Adrenal gland (tissue), 19 donors: ENCODE measurements at places on chromosomes 5 and 9. TPM values are rescaled to one million over a fixed set of nuclear protein-coding genes. Genes with fewer than 3 reads are reported as not detected.

The PRRX2 gene
- 0.55 TPM for total RNA-seq

DNA sequence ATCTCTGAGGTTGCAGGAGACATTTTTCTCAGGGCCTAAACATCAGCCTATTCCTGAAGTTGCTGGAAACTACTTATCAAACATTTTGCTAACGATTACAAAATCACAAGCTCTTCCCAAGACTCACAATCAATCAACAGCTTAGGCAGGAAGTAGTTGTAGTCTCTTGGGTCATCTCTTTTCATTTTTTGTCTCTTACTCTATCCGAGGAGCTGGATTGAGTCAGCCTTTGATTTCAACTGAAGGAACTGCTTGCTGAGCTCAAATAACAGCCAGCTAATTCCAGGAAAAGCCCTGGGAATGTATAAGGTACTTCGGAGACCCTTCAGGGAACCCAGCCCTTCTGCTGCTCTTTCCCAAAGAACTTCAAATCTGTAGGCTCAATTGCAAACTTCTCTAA lies 398.9 kb downstream of the PLK2 start:
- no peaks in the 10 kb centered on the region for H3K4me1 ChIP-seq
- no peaks in the 10 kb centered on the region for H3K36me3 ChIP-seq
- no peak overlapping the region for H3K4me3 ChIP-seq

The ERMP1 gene
- 33.0 TPM for total RNA-seq

DNA sequence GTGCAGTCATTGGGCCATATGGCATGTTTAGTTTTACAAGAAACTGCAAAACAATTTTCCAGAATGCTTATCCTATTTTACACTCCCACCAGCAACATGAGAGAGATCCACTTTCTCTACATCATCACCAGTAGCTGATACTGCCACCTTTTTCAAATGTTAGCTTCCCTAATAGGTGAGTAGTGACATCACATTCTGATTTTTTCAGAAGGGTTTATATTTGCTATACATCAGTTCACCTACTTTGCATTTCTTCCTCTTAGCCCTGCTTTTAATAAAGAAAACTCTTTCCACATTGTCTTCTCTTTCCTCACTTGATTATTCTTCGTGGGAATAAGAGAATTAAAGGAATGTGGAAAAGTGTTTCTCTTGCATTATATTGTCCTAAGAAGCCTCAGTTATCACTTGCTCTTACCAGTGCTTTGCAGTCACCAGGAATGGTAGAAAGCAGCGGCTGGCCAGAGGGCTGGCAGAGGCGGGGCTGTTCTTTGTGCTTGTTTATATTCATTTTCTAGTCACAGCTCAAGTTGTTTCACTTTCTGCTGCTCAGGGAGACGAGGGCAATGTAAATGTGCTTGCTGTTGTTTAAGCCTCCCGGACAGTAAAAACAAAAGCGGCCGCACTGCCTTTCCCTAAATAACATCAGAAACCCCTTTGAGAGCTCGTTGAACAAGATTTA lies 164.8 kb downstream of the HSD17B3 start:
- H3K4me3 ChIP-seq, result no peak overlapping the region
- no peaks in the 10 kb centered on the region for H3K27me3 ChIP-seq
- peak; percentile 66 for DNase-seq
- H3K36me3 ChIP-seq, result no peaks in the 10 kb centered on the region
- peak overlapping the region; percentile 70 for H3K27ac ChIP-seq

The ANKRD34B gene
- not detected for total RNA-seq

- H3K4me3 ChIP-seq, result no peak overlapping the region
- no peak for DNase-seq
- no peaks in the 10 kb centered on the region for H3K27me3 ChIP-seq
- no peaks in the 10 kb centered on the region for H3K36me3 ChIP-seq
- H3K27ac ChIP-seq, result no peak overlapping the region
These were observed 408.1 kb downstream of the MAT2B start for GRCh38 chr5:163913548-163913947.

- peak overlapping the region; percentile 64 for H3K4me3 ChIP-seq
- H3K4me1 ChIP-seq, result peaks cover 12% of the 10 kb centered on the region
- H3K36me3 ChIP-seq, result peaks cover 24% of the 10 kb centered on the region
These were observed 969 bp downstream of the CLK4 start for GRCh38 chr5:178625679-178626483.

- no peaks in the 10 kb centered on the region for H3K27me3 ChIP-seq
- no peak overlapping the region for H3K4me3 ChIP-seq
- H3K4me1 ChIP-seq, result peaks cover 9% of the 10 kb centered on the region
- peaks cover 50% of the 10 kb centered on the region for H3K36me3 ChIP-seq
- no peak for DNase-seq
These were observed 76.4 kb downstream of the PRRT1B start for GRCh38 chr9:131621551-131622358.

The RXRA gene
- 113 TPM for total RNA-seq

The FKTN gene
- total RNA-seq, result 18.5 TPM

GRCh38 chr9:126169736-126170135 lies 156.9 kb upstream of the MVB12B start:
- no peak for DNase-seq
- no peaks in the 10 kb centered on the region for H3K36me3 ChIP-seq
- no peak overlapping the region for H3K27ac ChIP-seq
- H3K4me1 ChIP-seq, result no peaks in the 10 kb centered on the region

DNA sequence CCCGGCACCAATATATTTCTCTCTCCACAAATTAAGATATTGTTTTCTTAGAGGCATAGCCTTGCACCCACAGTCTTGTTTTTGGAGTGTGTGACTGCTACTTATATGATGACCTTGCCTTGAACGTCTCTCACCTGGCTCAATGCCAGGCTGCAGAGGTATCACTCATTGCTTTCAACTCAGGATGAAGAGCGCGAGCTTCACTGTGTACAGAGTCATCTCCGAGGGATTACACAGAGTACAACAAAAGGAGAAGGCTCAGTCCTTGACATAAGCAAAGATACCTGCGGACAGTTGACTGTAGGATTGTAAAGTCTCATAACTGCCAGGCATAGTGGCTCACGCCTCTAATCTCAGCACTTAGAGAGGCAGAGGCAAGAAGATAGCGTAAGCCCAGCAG lies 53.8 kb downstream of the CD180 start:
- no peaks in the 10 kb centered on the region for H3K4me1 ChIP-seq
- DNase-seq, result peak; percentile 45
- H3K27me3 ChIP-seq, result no peaks in the 10 kb centered on the region

- DNase-seq, result no peak
- H3K4me1 ChIP-seq, result no peaks in the 10 kb centered on the region
- no peaks in the 10 kb centered on the region for H3K36me3 ChIP-seq
These were observed 19.9 kb upstream of the ZFAND5 start for GRCh38 chr9:72384710-72385485.

The EGFL7 gene
- total RNA-seq, result 61.2 TPM

DNA sequence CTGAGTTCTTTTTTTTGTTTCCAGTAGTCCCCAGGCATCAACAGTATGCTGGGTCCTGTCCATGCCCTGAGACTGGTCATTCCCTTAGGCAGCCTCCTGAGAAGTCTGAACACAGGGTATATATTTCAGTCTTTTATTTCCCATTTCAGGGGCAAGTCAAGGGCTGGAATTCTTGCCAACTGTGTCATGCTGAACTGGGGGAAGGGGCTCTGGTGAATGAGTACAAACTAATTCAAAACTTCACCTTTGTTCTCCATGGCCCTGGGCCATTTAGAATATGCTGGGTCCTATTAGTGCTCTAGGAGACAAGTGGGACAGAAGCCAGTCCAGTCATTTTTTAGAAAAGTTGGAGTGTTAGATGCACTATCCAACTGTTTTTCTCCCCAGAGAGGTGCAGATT lies 170.3 kb downstream of the TMC1 start:
- DNase-seq, result no peak
- no peaks in the 10 kb centered on the region for H3K36me3 ChIP-seq
- no peak overlapping the region for H3K4me3 ChIP-seq

- H3K4me3 ChIP-seq, result no peak overlapping the region
- H3K27ac ChIP-seq, result no peak overlapping the region
- no peaks in the 10 kb centered on the region for H3K27me3 ChIP-seq
- no peaks in the 10 kb centered on the region for H3K4me1 ChIP-seq
These were observed 10.5 kb downstream of the CSF1R start for GRCh38 chr5:150075806-150076205.

GRCh38 chr5:119420169-119420568 lies 32.1 kb upstream of the HSD17B4 start:
- H3K27me3 ChIP-seq, result no peaks in the 10 kb centered on the region
- DNase-seq, result no peak
- H3K36me3 ChIP-seq, result no peaks in the 10 kb centered on the region
- H3K4me3 ChIP-seq, result no peak overlapping the region
- H3K4me1 ChIP-seq, result no peaks in the 10 kb centered on the region

DNA sequence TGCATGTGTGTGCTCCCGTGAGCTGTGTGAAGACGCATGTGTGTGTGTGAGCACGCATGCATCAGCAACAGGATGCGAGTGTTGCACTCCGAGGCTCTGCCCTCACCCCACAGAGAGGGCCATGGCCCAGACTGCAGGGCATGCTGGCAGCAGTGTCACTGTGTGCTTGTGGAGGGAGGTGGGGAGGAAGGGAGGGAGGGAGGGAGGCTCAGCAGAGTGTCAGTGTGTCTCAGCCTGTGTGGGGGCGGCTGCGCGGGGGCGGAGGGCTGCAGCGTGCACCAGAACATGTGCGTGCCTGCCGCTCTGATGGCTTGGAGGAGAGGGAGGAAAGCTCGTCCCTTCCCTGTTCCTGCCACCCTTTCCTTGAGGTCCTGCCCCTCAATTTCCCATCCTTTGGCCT lies 5.3 kb downstream of the CAMK2A start:
- DNase-seq, result no peak

DNA sequence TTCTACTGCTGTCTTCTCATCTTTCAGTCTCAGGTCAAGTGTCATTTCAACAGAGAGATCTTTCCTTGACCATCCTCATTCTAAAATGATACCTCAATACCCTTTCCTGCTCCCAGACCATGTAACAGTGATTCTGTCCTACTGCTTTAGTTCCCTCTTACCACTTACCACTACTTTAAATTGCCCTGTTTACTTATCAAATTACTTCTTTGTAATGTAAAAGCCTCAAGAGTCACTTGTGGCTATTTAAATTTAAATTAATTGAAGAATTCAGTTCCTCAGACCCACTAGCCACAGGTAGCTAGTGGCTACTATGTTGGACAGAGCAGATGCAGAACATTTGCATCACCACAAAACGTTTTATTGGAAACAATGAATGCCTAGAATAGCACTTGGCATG lies 217.3 kb downstream of the ADAMTS6 start:
- no peaks in the 10 kb centered on the region for H3K27me3 ChIP-seq
- no peak overlapping the region for H3K27ac ChIP-seq
- no peak overlapping the region for H3K4me3 ChIP-seq

The NR5A1 gene
- 197 TPM for total RNA-seq
